NCI-H2107 (cell line): ENCODE measurements at places on chromosomes 12 and 14.

GRCh38 chr12:79661629-79662028, 29.1 kb downstream of the PAWR start:
- no peak for DNase-seq

- DNase-seq = no peak
These were observed 12.8 kb upstream of the CCDC91 start for GRCh38 chr12:28177461-28177860.

DNA sequence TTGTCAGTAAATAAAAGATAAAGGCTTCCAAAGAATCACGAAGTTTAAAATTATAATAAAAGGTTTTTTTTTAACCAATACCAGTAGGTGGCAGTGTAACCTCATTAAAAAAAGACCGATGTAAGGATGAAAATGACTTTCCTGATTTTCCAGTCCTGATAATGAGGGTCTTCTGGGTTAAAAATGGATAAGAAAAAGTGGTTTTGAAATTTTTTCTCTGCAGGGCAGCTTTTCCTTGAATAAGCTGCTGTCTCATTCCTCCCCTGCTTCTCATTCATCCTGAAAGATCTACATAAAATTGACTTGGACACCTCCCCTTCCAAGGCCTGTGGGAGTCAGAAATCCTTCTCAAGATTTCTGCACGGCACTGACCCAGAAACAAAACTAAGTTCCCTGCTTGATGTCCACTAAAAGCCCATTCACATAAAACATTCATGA, 58.9 kb upstream of the FBXO33 start:
- DNase-seq = peak; percentile 62

DNA sequence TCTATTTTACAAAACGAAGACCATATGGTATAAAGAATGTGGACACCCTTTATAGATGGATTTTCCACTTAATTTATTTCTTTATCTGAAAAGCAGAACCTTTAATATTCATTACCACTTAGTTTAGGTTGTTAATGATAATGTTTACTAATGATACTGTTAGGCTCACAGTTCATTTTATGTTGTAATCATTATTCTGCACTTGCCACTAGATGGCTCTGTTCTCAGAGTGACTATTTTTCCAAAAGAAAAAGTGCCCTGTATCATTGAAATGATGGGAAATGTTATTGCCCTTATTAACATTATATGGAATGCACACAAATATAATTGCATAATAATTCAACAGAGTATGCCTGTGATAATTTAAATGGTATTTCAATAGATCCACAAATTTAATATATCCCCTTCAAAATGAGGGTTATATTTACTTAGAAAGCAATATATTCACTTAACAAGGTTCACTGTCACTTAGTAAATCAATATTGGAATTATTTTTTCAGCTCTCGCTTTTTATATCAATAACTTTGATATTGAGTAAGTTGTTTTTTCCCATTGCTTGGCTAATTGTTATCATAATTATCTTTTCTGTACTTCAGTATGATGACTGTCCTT, 95.7 kb downstream of the PDE3A start:
- no peak for DNase-seq

GRCh38 chr14:22569106-22569736, 19.8 kb downstream of the DAD1 start:
- DNase-seq = no peak

DNA sequence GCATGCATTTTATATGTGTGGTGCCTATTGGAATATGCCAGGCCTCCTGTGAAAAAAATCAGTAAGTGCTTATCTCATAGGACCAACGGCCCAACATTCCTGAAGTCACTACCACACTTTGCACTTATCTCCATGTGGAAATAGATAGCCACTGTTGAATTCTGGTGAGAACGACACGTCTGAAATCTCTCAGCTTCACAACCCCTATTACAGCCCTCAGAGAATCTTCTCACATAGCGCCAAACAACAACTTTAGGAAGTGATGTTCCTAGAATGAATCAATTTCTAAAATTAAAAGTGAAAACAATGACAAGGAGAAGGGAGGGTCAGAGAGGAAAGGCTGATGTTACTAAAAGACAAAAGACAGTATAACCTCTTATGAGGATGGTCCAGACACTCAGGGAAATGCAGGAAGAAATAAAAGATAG, 270.8 kb upstream of the BTG1 start:
- DNase-seq = no peak

GRCh38 chr12:53500142-53500775, 824 bp upstream of the TARBP2 start:
- DNase-seq = no peak
